ENCODE measurements at places on chromosomes 3 and 15.
A peak's percentile ranks its signal among the peaks of the same experiment; 100 is the strongest.

DNA sequence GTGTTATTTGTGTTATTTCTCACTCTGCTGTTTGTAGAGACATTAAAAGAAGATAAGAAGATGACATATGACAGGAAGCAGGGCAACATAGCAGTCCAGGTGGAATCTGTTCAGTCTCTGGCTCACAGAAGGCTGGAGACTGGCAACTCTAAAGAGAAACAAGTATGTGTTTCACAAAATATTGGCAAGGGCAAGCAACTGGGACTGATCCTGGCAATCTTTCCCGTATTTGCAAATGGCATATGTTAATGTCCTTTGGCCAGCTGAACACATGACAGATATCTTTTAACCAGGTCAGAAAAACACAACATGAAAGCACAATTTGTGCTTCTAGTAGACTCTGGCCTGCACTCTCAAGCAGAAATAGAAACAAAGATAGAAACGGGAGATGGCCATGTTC is 1354.1 kb upstream of the EPHA6 start:
- DNase-seq, result no peak

DNA sequence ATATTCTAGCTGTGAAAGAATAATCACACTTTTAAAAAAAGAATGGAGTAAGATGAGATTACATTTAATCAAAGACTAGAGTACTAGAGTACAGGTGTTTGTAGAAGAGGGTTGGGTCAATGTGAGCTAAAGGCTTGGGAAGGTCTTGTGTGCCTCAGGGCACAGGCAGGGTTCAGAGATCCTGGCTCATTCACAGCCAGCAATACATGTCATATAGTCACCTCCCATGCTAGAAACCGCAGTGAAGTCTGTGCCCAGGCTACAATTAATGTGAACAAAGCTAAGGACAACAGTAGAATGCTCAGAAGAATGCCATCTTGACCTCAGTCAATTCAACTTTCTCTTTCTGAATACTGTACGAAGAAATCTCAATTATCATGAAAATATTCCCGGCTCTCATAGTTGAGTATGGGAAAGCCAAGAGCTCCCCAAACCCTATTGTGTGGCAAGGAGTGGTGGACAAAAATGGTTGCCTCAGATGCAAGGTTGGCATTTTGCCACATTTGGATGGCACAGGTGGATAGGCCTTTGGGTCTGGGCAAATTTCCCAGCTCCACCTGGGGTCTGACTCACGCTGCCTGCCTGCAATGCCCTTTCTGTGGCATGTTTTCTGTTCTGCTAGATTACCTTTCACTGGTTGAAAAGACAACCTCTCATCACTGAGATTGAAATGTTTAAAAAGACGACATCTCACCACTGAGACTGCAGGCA is 70.2 kb downstream of the NMD3 start:
- no peak for DNase-seq

- no peak for DNase-seq
Measured at GRCh38 chr3:44228900-44229299, 12.8 kb upstream of the TOPAZ1 start.

DNA sequence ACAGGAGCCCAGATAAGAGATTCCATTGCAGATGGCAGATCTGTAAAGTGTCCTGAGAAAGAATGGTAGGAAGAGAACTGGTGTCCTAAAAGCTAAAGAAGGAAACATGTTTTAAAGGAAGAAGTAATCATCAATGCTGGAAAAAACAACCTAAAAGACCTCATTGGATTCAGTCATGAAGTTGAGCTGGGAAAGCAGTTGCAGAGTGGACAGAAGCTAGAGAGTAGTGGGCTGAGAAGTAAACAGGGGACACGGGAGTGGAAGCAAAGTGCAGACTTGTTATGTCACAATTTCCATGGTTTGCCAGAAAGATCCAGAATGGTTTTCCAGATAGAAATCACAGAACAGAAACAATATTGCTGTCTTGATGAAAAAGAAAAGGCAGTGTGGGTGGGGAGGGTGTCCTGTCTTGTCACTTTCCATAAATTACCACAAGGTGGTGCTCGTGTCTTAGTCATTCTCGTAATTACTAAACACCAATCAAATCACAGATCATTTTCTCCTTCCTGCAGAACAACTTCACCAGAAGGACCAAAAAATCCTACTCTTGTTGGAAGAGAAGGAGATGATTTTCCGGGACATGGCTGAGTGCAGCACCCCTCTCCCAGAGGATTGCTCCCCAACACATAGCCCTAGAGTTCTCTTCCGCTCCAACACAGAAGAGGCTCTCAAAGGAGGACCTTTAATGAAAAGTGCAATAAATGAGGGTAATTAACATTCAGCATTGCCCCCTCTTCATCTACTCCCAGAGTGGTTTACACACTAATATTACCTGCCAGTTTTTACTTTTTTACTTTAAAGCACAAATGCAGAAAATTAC is 64.5 kb downstream of the KLHL25 start:
- no peak for DNase-seq

DNA sequence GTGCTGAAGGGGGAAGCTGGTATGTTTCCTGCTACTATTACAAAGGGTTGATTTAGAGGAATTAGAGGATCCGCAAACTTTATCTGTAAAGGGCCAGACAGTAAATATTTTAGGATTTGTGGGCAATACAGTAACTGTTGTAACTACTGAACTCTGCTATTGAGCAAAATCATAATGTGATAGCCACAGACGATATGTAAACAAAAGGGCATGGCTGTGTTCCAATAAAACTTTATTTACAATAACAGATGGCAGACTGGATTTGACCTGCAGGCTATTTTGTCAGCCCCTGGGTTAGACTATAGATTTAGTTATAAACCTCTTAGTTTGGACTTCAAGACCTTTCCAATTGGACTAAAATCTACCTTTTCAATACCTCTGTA is 27.8 kb upstream of the KCNMB2 start:
- no peak for DNase-seq

DNA sequence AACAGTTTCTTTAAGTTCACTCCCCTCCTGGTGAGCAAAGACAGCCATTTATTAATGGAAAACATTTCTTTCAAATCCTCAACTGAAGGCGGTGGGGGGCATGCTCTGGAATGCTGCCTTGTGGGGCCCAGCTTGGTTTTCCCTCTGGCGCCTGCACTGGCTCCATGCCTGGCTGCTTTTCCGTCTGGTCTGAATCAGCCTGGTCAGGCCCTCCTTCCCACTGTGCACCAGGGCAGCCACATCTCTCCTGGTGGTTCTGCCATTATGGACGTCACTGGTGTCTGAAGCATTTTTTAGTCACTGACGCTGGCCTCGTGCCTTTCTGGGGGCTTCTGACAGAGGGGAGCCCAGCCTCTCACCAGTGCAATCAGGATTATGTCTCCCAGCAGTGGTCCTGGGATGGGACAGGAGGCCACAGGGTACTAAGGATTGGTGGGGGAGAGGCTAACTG is 57.6 kb upstream of the APEH start:
- peak; percentile 7 for DNase-seq

DNA sequence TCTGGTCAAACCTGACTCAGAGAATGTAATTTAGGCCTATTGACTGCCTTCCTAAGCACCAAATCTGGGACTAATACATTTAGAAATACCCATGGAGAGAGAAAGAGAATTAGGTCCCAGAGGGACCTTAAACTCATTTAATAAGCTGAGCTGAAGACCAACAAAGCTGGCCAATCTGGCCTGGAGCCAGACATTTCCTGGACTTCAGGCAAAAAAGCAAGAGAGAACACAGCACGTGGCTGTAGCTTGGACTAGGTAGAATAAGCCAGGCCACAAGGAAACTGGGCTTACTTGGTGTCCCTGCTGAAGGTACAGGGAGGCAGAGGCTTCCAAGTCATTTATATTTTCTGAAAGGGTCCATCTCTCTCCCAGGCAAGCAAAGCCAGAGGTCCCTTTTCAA is 88.1 kb downstream of the RTP4 start:
- no peak for DNase-seq

- DNase-seq, result no peak
Measured at GRCh38 chr3:100144255-100144866, 30.1 kb upstream of the FILIP1L start.

- DNase-seq, result no peak
Measured at GRCh38 chr3:114241262-114241661, 3.9 kb upstream of the ZNF80 start.

- no peak for DNase-seq
Measured at GRCh38 chr3:17749705-17750293, 7.4 kb upstream of the TBC1D5 start.
